ENCODE measurements at places on chromosomes 13 and 19.

DNA sequence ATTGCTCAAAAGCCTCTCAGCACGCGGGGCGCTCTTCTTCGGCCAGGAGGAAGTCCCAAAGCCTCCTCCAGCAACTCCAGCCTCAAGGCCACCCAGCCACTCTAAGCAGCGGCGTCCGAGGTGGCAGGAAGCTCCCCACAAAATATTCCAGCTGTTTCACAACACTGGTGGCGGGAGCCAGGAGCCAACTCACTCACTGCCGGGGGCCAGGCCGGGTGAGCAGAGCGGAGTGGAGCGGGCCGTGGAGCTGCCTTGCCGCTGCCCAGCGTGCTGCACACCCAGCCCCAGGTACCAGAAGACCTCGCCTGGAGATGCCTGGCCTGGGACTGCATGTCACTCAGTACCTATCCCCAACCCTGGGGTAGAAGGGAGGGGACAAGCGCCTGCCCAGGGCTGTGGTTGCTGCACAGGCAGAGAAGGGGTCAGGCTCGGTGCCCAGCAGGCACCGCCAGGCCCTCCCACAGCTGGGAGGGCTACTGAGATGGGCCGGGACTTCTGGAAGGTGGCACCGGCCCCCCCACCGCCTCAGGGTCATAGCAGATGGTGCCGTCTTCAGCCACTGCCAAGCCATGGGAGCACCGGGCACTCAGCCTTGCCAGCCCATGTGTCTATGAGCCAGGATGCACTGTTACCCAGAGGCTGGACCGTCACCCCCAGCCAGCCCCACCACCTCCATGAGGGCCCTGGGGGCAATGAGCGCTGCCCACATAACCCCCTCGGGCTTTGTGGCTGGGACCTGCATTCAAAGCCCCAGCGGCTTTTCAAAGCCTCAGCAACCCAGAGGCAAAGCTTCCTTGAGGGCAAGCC, 59.2 kb downstream of the MLLT1 start:
- peak; percentile 52 for DNase-seq

DNA sequence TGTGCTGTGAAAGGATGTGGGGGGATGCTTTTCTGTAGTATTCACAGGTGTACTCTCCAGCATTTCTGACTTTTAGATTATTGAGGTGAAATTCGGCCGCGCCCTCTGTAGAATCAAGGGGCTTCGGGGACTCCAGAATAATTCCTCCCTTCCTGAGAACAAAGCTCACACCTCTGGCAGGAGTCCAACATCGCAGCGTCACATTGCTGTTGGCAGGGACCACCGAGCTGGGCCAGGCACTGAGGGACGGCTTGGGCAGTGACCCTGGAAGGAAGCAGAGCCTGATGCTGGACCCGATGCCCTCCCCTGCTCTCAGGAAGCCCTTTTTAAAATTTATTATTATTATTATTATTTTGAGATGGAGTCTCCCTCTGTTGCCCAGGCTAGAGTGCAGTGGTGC, 6.3 kb downstream of the TARM1 start:
- no peak for DNase-seq

- peak; percentile 94 for DNase-seq
These were observed 10.8 kb downstream of the FOSB start for GRCh38 chr19:45478454-45479238.

DNA sequence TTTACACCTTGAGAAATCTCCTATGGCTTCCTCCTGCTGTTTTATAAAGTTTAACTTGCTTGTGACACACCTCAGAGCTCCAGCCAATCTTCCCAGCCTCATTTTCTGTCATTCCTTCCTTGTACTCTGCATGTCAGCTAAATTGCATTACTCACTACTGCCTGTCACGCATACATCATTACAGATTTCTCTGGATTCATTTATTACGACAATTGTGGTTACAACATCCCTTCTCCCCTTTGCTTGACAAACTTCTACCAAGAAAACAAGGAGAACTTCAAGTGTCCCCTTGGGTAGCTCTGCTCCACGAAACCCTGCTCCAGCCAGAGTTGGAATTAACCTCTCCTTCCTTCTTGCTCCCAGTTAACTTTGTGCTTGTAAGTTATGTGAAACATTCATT, 22.0 kb upstream of the GPR18 start:
- peak; percentile 48 for DNase-seq

DNA sequence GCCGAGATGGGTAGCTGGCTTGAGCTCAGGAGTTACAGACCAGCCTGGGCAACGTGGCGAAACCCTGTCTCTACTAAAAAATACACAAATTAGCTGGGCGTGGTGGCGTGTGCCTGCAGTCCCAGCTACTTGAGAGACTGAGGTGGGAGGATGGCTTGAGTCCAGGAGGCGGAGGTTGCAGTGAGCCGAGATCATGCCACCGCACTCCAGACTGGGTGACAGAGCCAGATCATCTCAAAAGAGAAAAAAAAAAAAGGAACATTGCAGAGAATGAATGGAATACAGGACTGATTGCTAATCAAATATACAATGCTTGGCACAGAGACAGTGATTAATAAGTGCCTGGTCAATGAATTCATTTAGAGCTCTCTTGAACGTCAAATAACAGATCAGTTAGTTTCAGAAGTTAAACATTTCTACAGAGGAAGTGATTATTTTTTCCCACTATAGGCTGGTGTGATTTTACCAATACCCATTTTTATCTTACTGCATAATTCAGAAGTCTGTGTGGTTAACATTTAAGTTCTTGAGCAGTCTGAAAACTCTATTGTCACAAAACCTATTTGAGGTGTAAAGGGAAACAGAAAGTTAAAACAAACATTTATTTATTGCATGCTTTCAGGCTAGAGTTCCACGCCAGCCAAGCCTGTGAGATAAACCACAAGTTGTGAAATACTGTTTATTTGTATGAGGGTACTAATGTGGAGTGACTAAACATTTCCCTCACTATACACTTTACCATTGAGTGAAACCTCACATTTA, 7.7 kb upstream of the TBC1D4 start:
- DNase-seq: peak; percentile 60

Measured in EH (cell line).